ENCODE measurements at places on chromosomes 5 and 9.
A peak's percentile ranks its signal among the peaks of the same experiment; 100 is the strongest.

DNA sequence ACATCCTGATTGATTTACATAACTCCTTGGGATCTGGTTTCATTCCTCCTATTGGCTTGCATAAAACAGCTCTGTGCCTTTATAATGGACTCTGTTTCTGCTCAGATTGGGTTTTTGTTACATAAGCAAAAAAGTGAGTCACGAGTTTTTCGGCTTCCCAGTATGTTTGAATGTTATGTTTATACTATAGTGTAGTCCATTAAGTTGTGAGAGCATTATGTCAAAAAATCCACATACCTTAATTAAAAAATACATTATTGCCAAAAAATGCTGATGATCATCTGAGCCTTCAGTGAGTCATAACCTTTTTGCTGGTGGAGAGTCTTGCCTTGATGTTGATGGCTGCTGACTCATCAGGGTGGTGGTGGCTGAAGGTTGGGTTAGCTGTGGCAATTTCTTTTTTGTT lies 144.6 kb downstream of the CCDC171 start:
- H3K4me1 ChIP-seq: 0 out of 2 replicates have a peak, but pooled peaks cover 4% of the 10 kb centered on the region
- no peak for DNase-seq
- no peak overlapping the region for H3K27ac ChIP-seq
- no peak overlapping the region for H3K4me3 ChIP-seq
- H3K36me3 ChIP-seq: no peaks in the 10 kb centered on the region

DNA sequence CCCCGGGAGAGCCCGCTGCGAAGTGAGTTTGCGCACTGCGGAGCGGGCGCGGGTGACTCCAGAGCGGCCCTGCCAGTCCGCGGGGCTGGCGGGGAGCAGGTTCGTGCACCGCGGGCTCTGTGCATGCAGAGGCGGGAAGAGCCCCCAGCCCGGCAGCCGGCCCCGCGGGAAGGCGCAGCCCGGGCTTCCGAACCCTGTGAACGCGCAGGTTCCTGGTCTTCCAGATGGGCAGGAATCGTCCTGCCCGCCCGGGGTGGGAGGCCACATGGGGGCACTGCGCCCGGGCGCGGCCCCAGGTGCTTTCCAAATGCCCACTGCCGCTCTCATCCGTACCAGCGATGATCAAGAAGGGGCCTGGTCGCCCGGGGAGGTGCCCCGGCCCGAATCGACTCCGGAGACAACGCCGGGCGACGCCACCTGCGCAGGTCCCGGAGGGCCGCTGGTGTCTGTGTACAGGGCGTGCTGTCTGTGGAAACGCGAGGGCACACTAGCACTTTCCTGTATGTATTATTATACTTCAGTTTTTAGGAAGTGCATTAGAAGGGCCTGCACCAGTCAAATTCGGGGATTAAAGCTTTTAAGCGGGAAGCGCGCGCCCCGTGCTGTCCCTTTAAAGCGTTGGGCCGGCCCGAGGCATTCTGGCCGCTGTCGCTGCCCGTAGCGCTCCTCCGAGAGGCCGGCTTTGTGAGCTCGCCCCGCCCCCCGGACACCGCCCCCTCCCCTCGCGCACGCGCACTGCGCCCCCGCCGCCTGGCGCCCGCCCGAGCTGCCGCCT lies at the start of gene WDR5:
Gene WDR5 (plus strand): TSS at position 740 of the 775 bp plus-strand sequence. CDS start 3,796 bp downstream, outside the sequence.
- peak; percentile 93 for DNase-seq
- peak within 1 kb of the TSS; percentile 77 for H3K4me3 ChIP-seq
- H3K27me3 ChIP-seq: no peaks in the 10 kb centered on the region
- peak within 1 kb of the TSS; percentile 88 for H3K27ac ChIP-seq

DNA sequence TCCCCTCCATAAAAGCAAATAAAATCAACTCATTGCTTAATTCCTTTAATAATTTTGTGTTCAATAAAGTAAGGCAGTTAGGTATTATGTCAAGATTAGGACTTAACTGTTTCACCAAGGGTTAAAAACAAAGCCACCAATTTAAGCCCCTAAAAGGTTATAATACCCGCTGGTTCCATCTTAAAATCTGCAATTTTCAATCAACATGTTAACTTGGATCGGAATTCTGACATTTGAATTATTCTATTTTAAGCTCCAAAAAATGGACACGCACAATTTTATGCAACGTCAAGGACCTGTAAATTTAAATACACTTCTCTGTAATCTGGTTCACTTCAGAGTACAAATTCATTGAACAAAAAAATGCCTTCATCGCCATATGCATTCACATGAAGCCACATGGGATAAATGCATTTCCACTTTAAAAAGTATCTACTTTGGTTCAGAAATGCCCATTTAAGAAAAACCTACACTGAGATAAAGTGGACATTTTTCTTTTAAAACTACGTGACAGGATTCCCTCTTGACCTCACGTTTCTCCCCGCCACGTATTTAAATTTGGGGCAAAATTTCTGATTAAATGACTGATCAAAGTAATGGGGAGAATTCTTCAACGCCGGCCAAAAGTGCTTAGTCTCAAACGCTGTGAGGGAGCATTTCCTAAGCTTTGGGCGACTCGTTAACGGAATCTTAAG lies 721 bp downstream of the GIN1 start:
- H3K27me3 ChIP-seq: no peaks in the 10 kb centered on the region
- DNase-seq: no peak
- peaks cover 2% of the 10 kb centered on the region for H3K4me1 ChIP-seq
- H3K4me3 ChIP-seq: peak overlapping the region; percentile 96
- no peaks in the 10 kb centered on the region for H3K36me3 ChIP-seq
- peak overlapping the region; percentile 96 for H3K27ac ChIP-seq

GRCh38 chr5:93304456-93305250 lies 276.4 kb downstream of the NR2F1-AS1 start:
- no peak overlapping the region for H3K27ac ChIP-seq
- DNase-seq: no peak
- no peaks in the 10 kb centered on the region for H3K36me3 ChIP-seq
- H3K27me3 ChIP-seq: no peaks in the 10 kb centered on the region
- no peaks in the 10 kb centered on the region for H3K4me1 ChIP-seq
- H3K4me3 ChIP-seq: no peak overlapping the region

GRCh38 chr9:106146066-106146840 lies 451.9 kb downstream of the TMEM38B start:
- no peak overlapping the region for H3K27ac ChIP-seq
- DNase-seq: no peak

- no peak overlapping the region for H3K4me3 ChIP-seq
- no peak overlapping the region for H3K27ac ChIP-seq
- H3K4me1 ChIP-seq: no peaks in the 10 kb centered on the region
- no peak for DNase-seq
- no peaks in the 10 kb centered on the region for H3K36me3 ChIP-seq
Observed at GRCh38 chr9:99955606-99956005, 49.2 kb downstream of the STX17 start.

GRCh38 chr5:57082441-57083067 lies 91.3 kb upstream of the GPBP1 start:
- no peaks in the 10 kb centered on the region for H3K4me1 ChIP-seq
- DNase-seq: no peak
- no peak overlapping the region for H3K4me3 ChIP-seq
- no peaks in the 10 kb centered on the region for H3K36me3 ChIP-seq
- H3K27me3 ChIP-seq: no peaks in the 10 kb centered on the region
- no peak overlapping the region for H3K27ac ChIP-seq

- peaks cover 19% of the 10 kb centered on the region for H3K4me1 ChIP-seq
- H3K36me3 ChIP-seq: no peaks in the 10 kb centered on the region
- no peak for DNase-seq
- H3K27me3 ChIP-seq: no peaks in the 10 kb centered on the region
Observed at GRCh38 chr5:157269165-157269671, 3.3 kb downstream of the CYFIP2 start.

- H3K27me3 ChIP-seq: no peaks in the 10 kb centered on the region
- no peak for DNase-seq
- no peaks in the 10 kb centered on the region for H3K36me3 ChIP-seq
- no peak overlapping the region for H3K4me3 ChIP-seq
- no peaks in the 10 kb centered on the region for H3K4me1 ChIP-seq
Observed at GRCh38 chr5:119810217-119810616, 180.9 kb downstream of the FAM170A start.

GRCh38 chr5:129930221-129930620 lies 26.0 kb downstream of the CHSY3 start:
- no peak overlapping the region for H3K27ac ChIP-seq
- H3K4me3 ChIP-seq: no peak overlapping the region
- no peak for DNase-seq
- no peaks in the 10 kb centered on the region for H3K36me3 ChIP-seq
- H3K27me3 ChIP-seq: no peaks in the 10 kb centered on the region
- H3K4me1 ChIP-seq: no peaks in the 10 kb centered on the region

DNA sequence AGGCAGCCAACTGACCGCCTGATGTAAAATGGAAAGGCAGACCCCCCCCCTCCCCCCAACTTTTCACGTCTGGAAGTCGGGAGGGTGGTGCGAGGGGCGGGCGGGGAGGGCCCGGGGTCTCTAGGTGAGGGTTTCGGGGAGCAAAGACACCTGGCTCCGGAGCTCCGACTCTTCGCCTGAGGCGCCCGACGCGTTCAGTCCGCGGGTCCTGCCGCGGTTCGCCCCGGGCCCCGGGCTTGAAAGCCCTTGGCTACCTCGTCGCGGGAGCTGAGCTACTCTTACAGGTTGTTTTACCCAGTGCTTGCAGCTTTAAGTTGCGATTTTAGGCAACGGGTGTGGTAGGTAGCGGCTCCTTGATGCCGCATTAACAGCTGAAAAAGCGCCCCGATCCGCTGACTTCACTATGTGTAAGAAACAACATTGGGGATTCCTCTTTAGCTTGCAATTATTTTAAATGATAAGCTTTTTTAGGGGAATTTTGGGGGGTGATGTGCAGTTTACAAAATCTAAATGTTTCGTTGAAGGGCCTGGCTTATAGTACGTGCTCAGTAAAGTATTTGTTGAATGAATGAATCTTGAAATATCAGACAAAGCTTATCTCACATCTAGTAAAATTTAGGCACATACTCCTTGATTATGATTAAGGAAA lies 722 bp downstream of the CDC42SE2 start:
- no peaks in the 10 kb centered on the region for H3K36me3 ChIP-seq
- peak overlapping the region; percentile 91 for H3K27ac ChIP-seq
- peak overlapping the region; percentile 95 for H3K4me3 ChIP-seq
- no peaks in the 10 kb centered on the region for H3K27me3 ChIP-seq

GRCh38 chr5:79976759-79977515 lies 14.1 kb downstream of the MTX3 start:
- no peak for DNase-seq
- H3K4me3 ChIP-seq: no peak overlapping the region
- no peaks in the 10 kb centered on the region for H3K27me3 ChIP-seq
- H3K4me1 ChIP-seq: no peaks in the 10 kb centered on the region
- H3K27ac ChIP-seq: no peak overlapping the region

DNA sequence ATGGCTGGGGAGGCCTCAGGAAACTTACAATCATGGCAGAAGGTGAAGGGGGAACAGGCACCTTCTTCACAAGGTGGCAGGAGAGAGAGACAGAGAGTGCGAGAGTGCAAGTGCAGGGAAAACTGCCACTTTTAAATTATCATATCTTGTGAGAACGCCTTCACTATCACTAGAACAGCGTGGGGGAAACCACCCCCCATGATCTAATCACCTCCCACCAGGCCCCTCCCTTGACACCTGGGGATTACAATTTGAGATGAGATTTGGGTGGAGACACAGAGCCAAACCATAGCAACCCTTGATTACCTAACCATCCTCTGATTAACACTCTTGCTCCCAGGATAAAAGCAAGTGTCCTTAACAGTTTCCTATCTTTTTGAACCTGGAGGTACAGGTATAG lies 21.1 kb downstream of the ADAMTS19 start:
- H3K27ac ChIP-seq: no peak overlapping the region
- no peaks in the 10 kb centered on the region for H3K27me3 ChIP-seq
- H3K36me3 ChIP-seq: no peaks in the 10 kb centered on the region

- no peaks in the 10 kb centered on the region for H3K4me1 ChIP-seq
- no peaks in the 10 kb centered on the region for H3K27me3 ChIP-seq
- no peak overlapping the region for H3K4me3 ChIP-seq
- no peak for DNase-seq
- H3K27ac ChIP-seq: no peak overlapping the region
- H3K36me3 ChIP-seq: no peaks in the 10 kb centered on the region
Observed at GRCh38 chr5:39638813-39639212, 214.0 kb upstream of the DAB2 start.

- no peaks in the 10 kb centered on the region for H3K36me3 ChIP-seq
- H3K27me3 ChIP-seq: no peaks in the 10 kb centered on the region
- H3K27ac ChIP-seq: no peak overlapping the region
- no peaks in the 10 kb centered on the region for H3K4me1 ChIP-seq
- H3K4me3 ChIP-seq: no peak overlapping the region
Observed at GRCh38 chr9:9078301-9078700, 1278.7 kb upstream of the DMAC1 start.

DNA sequence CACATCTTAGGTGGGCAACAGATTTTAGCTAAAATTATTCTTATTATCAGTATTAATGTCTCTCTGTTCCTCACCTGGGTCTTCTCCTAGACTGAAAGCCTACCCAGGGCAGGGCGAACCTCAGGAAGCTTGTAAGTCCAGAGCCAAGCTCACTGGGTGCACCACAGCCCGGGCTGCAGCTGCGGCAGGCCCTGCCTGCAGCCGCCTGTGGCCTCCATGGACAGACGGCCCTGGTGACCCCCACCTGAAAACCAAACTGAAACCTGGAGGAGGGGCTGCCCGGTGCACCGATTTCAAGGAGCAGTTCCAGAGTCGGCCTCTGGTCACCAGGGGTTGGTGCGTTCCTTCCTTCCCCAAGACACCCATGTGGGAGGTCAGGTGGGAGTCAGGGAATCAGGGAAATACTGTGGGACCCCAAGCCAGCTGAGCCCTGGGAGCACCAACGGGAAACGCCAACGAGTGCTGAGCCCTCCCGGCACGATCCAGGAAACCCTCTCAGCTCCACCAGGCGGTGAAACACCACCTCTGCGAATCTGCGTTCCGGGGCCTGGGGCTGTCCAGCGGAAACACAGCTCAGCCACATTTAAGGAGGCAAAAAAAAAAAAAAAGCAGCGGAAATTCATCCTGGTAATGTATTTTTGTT lies 68.6 kb upstream of the PPP1R26 start:
- no peak overlapping the region for H3K27ac ChIP-seq
- no peak for DNase-seq
- H3K4me3 ChIP-seq: no peak overlapping the region
- no peaks in the 10 kb centered on the region for H3K36me3 ChIP-seq

- H3K36me3 ChIP-seq: no peaks in the 10 kb centered on the region
- no peak for DNase-seq
- no peaks in the 10 kb centered on the region for H3K27me3 ChIP-seq
- H3K4me1 ChIP-seq: no peaks in the 10 kb centered on the region
Observed at GRCh38 chr5:29238115-29238514, 1955.4 kb upstream of the CDH6 start.

GRCh38 chr9:134774410-134774809 lies 106.2 kb upstream of the FCN2 start:
- no peaks in the 10 kb centered on the region for H3K36me3 ChIP-seq
- H3K27me3 ChIP-seq: no peaks in the 10 kb centered on the region
- no peaks in the 10 kb centered on the region for H3K4me1 ChIP-seq
- DNase-seq: no peak
- no peak overlapping the region for H3K27ac ChIP-seq
- H3K4me3 ChIP-seq: no peak overlapping the region
